ENCODE measurements at places on chromosomes 1 and 21. TPM values are rescaled to one million over a fixed set of nuclear protein-coding genes. Genes with fewer than 3 reads are reported as not detected.

Gene EPHA8
- total RNA-seq = 0.04 TPM

Gene KCNJ15
- 0.09 TPM for total RNA-seq

Gene KRTAP19-3
- not detected for total RNA-seq

Gene LIN28A
- total RNA-seq = not detected

Gene CNR2
- not detected for total RNA-seq

Gene S100A2
- 29.8 TPM for total RNA-seq

Gene MAP10
- 1.3 TPM for total RNA-seq

Gene C1orf198
- total RNA-seq = 15.1 TPM

Gene POU3F1
- total RNA-seq = not detected

Gene CHIT1
- not detected for total RNA-seq

Gene TRIM17
- not detected for total RNA-seq

Gene MYBPH
- not detected for total RNA-seq

Gene F5
- 0.05 TPM for total RNA-seq

Gene FHL3
- total RNA-seq = 8.7 TPM

Gene LINGO4
- total RNA-seq = not detected

Gene IFNLR1
- 1.3 TPM for total RNA-seq

Gene SLAMF6
- total RNA-seq = not detected

Gene PPIAL4G
- not detected for total RNA-seq

Gene LRRIQ3
- total RNA-seq = 0.51 TPM

Gene SIK1
- 15.9 TPM for total RNA-seq

Data from A549 treated with CORT108297 at 1 μM for 4 hours (cell line).